Activated CD8-positive, alpha-beta memory T cell treated with anti-CD3 and anti-CD28 coated beads for 4 hours (primary cell): ENCODE measurements at places on chromosomes 4 and X.

DNA sequence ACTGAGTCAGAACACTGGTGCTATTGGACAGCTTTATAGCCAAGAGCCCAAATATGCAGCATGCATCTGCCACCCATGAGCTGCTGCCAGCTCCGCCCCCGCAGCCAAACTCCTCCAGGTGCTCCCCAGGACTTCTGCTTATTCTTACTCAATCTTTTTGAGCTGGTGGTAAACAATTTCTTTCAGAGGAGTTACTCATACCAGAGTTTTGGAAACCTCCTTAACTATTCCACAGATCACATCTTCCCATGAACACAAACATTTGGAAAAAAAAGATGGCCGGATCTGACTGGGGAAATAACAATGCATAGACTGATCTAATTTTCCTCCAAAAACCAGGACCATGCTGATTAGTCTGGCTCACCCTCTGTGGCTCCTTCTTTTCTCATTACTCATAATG, 399.9 kb downstream of the GPM6A start:
- DNase-seq, result no peak

DNA sequence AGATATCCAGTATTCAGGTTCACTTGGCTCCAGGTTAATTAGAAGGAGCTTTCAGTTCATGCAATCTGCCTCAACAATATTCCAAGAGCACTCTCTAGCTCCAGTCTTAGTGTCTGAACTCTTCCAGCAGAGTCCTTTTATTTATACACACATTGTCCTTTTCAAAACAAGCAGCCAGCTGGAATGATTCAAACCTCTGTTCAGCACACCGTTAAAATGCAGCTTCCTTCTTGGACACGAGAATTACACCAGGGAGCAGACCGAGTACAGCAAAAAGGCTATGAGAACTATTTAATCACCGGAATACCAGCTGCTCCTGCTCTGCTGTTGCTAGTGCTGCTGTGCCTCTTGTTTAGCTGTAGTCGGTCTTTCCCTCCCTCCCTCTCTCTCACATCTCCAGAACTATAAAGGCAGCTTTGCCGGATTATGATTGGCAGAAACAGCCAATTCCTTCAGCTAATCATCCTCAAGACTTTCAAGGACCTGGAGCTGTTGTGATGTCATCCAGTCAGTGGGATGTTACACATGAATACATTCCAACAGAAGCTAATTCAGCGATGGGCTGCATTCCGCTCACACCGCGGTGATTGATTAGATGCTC, at the start of gene NDST4:
TSS of gene NDST4 (minus strand) at position 115 of the 601 bp plus-strand sequence. CDS start 36,584 bp downstream, outside the sequence.
- DNase-seq, result no peak

DNA sequence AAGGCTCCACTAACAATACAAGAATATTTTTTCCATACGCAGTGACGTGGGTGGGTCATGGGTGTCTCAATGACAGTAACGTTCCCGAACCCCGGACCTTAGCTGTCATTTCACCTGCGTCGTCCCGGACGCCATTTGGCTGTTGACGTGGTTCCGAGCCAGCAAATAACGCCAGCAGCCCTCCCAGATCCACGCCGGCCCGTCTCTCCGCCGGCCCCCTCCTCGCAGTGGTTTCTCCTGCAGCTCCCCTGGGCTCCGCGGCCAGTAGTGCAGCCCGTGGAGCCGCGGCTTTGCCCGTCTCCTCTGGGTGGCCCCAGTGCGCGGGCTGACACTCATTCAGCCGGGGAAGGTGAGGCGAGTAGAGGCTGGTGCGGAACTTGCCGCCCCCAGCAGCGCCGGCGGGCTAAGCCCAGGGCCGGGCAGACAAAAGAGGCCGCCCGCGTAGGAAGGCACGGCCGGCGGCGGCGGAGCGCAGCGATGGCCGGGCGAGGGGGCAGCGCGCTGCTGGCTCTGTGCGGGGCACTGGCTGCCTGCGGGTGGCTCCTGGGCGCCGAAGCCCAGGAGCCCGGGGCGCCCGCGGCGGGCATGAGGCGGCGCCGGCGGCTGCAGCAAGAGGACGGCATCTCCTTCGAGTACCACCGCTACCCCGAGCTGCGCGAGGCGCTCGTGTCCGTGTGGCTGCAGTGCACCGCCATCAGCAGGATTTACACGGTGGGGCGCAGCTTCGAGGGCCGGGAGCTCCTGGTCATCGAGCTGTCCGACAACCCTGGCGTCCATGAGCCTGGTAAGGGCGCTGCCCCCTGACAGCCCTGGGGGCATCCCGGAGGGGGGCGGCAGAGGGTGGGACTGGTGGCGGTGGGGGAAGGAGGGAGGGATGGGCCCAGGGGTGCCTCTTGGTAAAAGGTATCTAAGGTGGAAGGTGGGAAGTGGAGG, at the start of gene CPE:
TSS of gene CPE (plus strand) at position 264 of the 933 bp plus-strand sequence. CDS start at position 478, 214 bp downstream.
- DNase-seq, result no peak

- no peak for DNase-seq
These were observed 362.2 kb downstream of the SMARCA1 start for GRCh38 chrX:129161108-129161507.

- DNase-seq, result no peak
These were observed 113.7 kb upstream of the TSPAN5 start for GRCh38 chr4:98771959-98772632.

DNA sequence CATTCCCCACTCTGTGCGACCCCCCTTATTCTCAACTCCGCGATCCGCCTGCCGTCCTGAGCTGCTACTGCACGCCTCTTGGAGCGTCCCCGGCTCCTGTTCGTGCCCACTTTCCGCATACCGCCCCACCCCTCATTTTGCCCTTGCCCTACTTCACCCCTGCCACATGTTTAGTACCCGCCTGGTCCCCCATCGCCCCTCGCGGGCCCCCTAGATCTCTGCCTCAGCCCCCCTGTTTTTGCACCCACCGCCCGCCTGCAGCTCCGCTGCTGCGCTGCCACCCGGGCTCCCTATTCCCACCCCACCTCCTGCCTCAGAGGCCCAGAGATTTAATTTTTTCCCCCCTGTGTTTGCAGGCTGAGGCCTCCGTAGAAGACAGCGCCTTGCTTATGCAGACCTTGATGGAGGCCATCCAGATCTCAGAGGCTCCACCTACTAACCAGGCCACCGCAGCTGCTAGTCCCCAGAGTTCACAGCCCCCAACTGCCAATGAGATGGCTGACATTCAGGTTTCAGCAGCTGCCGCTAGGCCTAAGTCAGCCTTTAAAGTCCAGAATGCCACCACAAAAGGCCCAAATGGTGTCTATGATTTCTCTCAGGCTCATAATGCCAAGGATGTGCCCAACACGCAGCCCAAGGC, 1.4 kb downstream of the MAGED1 start:
- no peak for DNase-seq

- no peak for DNase-seq
These were observed 123.7 kb upstream of the NUDT6 start for GRCh38 chr4:123046096-123046495.

DNA sequence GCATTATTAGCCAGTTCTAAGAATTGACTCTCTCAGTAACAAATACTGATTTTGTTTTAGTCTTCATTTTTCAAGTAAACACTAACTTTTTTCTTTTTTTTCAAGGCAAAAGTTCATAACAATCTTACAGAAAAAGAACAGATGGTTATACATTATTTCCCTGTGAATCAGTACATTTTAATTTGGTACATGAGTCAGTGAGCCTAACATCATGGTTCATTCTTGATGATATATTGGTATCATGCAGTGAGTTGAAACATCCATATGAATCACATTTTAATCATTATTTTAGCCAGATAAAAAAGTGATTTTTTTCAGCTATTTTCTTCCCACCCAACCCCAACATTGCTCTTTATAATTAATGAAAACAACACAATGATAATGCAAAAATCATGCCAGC, 184.3 kb upstream of the TACR3 start:
- no peak for DNase-seq

- DNase-seq, result no peak
These were observed 983.2 kb upstream of the IGFBP7 start for GRCh38 chr4:58093352-58093751.

DNA sequence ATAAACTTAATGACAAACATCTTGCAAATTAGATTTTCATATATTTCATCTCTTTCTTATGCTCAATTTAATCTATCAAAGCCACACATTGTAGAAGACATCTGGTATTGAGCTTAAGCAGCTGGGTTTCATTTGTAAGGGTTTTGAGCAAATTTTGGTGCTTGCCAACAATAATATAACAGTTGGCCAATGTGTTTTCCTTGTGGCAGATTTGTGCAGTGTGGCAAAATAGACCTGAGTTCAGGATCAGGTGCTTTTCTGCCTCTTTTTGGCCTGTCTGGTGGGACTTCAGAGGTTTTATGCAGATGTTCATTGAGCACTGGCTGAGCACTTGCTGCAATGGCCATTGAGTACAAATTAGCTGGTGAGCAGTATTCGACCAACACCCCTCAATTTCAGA, 301.9 kb downstream of the BMPR1B start:
- DNase-seq, result no peak

GRCh38 chr4:140252742-140253555, 99.0 kb upstream of the MAML3 start:
- DNase-seq, result peak; percentile 28
